Fibroblast of the conjunctiva (primary cell): ENCODE measurements at places on chromosomes 2 and 18.

- no peak for DNase-seq
These were observed 70.8 kb downstream of the MYO3B start for GRCh38 chr2:170248574-170249393.

DNA sequence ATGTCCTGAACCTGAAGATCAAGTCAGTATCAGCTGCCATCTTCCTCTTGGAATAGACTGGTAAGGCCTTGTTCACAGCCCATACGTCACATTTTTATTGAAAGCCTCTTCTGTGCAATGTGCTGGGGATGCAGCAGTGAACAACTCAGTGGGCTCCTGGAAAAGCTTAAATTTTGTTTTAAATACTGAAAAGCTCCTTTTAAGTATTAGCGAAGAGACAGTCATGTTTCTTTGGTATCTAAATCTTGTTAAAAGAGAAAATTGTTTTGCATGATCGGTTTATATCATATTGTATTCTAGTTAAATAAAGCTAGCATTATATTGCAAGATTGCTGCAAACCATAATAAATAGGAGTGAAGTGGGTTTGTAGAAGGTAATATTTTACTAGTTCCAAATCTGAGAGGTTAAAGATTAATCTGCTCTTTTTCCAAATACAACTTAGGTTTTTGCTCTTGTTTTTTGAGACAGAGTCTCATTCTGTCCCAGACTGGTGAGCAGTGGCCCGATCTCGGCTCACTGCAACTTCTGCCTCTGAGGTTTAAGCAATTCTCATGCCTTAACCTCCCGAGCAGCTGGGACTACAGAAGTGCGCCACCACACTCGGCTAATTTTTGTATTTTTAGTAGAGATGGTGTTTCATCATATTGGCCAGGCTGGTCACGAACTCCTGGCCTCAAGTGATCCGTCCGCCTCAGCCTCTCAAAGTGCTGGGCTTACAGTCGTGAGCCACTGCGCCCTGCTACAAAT, 1.6 kb upstream of the RMDN2 start:
- DNase-seq = no peak

- no peak for DNase-seq
These were observed 14.5 kb downstream of the CD302 start for GRCh38 chr2:159783556-159783955.

DNA sequence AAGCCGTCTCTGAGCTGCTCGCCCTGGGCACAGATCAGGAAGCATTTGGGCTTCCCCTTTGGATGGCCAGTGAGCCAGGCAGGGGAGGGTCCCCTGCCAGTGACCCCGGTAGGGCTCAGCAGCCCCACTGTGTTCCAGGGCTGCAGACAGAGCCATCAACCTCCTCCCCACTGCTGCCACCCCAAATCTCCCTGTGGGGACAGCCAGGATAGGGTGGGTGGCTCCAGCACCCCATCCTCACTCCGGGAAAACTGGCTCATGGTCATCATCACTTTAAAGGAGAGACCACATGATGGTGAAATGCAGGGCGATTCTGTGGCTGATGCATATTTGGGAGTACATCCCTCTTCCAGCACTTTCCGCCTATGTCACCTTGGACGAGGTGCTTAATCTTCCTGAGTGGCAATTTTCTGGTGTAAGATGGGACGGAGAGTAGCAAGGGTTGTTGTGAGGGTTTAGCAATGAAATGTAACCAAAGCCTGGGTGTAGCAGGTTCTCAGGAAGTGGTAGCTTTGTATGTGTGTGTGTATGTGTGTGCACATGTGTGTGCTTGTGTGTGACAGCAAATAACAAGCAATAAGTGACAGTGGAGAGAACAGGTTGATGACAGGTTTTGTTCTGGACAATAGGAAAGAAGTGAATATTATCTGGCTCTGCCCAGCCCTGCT, 61.8 kb downstream of the ACAA2 start:
- DNase-seq = no peak

- no peak for DNase-seq
These were observed 163.6 kb upstream of the ACAA2 start for GRCh38 chr18:49976795-49977560.

DNA sequence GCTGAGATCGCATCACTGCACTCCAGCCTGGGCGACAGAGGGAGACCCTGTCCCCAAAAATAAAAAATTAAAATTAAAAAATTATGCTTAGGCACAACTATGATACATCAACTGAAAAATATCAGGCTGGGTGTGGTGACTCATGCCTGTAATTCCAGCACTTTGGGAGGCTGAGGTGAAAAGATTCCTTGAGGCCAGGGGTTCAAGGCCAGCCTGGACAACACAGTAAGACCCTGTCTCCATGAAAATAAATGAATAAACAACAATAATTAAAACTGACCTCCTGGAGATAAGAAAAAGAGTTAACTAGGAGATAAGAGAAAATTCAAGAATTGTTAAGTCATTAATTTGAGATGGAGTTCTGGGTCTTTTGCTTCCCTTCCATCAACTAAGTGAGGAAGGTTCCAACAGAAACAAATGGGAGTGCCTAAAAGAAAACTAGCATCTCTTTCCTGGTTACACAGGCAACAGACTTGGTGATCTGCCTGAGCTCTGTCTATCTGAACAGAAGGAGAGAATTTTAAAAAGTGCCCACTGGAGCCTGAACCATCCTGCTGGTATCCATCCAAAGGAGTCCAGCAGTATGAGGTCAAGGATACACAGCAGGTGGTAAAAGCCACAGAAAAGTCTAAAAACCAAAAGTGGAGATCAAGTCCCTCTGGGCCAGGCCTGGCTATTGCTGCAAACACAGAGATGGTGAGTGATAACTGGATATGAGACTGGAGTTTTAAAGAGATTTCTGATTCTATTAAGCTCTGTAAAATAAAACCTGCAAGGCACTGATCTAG, 8.8 kb downstream of the PPM1G start:
- no peak for DNase-seq

DNA sequence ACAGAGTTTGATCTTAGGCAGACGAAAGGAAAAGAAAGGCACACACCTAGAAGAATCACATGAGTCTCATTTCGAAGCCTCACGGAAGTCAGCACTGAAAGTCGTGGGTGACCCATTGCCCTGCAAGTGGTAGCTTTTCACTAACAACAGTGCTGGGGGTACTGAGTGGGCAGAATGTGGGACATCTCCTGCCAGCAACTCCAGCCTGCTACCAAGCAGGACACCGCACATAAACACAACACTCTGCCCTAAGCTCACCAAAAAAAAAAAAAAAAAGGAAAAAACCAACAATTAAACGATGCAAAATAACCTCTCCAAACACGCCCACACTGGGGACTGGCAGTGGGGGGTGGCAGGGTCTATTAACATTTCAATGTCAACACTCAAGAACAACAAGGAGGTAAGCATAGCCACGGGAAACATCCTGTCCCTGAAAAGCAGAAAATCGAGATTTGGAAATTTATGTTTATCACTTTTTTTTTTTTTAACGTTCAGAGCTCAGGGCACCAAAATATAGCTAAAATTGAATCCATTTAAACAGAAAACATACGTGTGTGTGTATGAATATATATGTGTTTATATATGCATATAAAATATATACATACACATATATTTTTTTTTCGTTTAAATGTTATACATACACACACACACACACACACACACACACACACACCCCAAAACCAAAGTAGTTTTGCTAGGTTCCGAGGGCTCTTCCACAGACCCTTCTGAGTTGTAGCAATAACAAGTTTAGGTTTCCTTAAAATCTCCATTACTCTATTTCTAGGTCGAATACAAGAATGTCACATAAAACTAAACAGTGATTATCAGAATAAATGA, 2.2 kb downstream of the INO80D start:
- no peak for DNase-seq

- DNase-seq = no peak
These were observed 1.7 kb downstream of the SLC1A4 start for GRCh38 chr2:64990876-64991275.

GRCh38 chr18:41165625-41166024, 789.4 kb upstream of the PIK3C3 start:
- DNase-seq = no peak

GRCh38 chr2:12903272-12903671, 186.5 kb downstream of the TRIB2 start:
- no peak for DNase-seq

GRCh38 chr2:36650031-36650829, 46.3 kb upstream of the VIT start:
- peak; percentile 49 for DNase-seq

- DNase-seq = peak; percentile 74
These were observed 7.0 kb downstream of the NCKAP5 start for GRCh38 chr2:133561045-133561852.

GRCh38 chr2:64629329-64629781, 24.4 kb downstream of the SERTAD2 start:
- no peak for DNase-seq

DNA sequence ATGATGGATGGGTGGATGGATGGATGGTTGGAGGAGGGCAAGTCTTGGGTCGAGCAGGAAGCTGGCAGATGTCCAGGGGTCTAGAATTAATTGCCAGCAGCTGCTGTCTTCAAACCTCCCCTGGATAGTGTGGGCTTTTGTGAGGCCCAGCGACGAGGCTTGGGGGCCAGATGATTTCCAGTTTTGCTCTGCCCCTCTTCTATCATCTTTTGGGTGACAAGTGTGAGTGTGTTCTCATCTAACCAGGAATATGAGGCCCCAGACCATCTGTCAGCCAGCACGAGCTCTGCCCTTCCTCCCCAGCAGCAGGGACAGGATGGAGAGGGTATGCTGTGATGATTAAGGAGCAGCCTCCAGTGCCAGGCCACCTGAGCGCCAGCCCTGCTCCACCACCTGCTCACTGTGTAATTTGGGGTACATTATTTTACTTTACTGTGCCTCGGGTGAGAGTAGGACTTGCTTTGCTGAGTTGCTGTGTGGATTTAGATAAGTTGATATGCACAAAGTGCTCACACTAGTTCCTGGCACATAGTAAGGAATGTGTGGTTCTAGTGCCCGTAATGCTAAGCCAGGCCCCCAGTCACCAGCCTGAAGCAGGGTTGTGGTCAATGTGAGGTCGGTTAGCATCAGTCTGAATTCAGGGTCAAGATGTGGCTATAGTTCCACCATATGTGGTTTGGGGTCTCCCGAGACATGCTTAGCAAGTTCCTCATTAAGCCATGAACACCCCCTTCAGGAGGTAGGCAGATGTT, 251.1 kb downstream of the CYP26B1 start:
- DNase-seq = no peak

DNA sequence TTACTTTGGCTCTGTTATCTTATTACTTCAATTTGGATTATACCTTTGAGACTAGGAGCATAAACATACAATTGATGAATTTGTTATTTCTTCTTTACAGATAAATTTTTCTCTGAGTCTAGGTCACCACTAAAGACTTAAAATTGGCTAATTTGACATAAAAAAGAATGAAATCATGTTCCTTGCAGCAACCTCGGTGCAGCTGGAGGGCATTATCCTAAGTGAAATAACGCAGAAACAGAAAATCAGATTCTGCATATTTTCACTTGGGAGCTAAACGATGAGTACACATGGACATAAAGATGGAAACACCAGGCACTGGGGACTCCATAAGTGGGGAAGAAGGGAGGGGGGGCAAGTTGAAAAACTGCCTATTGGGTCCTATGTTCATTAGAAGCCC, 172.8 kb upstream of the SESTD1 start:
- DNase-seq = no peak

GRCh38 chr2:105186967-105187498, 54.5 kb upstream of the GPR45 start:
- no peak for DNase-seq
